EL (cell line): ENCODE measurements at places on chromosomes 12 and 14.

- no peak for DNase-seq
Measured at GRCh38 chr14:105899071-105899641, 372.8 kb downstream of the TMEM121 start.

GRCh38 chr12:93041416-93041815 lies 112.3 kb upstream of the EEA1 start:
- no peak for DNase-seq

- DNase-seq, result peak; percentile 77
Measured at GRCh38 chr14:102221026-102221425, 81.3 kb downstream of the WDR20 start.

DNA sequence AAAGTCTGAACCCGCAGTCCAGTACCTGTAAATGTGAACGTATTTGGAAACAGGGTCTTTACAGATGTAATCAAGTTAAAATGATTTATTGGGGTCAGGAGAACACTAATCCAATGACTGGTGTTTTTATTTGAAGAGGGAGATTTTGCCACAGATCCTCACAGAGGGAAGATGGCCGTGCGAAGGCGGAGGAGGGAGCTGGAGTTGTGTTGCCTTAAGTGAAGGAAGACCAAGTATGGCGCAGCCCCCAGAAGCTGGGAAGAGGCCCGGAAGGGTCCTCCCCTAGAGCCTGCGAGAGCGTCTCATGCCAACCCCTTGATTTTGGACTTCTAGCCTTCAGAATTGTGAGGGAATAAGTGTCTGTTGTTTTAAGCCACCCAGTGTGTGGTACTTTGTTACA lies 102.8 kb upstream of the NUDT4 start:
- DNase-seq, result no peak

GRCh38 chr12:117789195-117789912 lies 179.4 kb downstream of the KSR2 start:
- DNase-seq, result no peak

DNA sequence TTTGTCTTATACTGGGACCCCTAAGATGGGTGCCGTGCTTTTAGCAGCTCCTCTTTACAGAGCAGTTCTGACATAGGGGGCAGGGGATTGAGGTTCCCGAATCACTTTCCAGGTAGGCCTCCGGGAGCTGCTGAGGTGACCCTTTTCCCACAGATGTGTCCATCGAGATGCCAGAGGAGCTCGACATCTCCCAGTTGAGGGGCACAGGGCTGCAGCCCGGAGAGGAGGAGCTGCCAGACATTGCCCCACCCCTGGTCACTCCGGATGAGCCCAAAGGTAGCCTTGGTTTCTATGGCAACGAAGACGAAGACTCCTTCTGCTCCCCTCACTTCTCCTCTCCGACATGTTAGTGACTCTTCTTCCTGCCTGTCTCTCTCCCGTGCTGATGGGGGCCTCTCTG lies 4.3 kb upstream of the TPI1 start:
- DNase-seq, result no peak
